ENCODE measurements at places on chromosomes 1 and 21.

- no peak for DNase-seq
Observed at GRCh38 chr1:5974631-5975030, 17.6 kb downstream of the NPHP4 start.

DNA sequence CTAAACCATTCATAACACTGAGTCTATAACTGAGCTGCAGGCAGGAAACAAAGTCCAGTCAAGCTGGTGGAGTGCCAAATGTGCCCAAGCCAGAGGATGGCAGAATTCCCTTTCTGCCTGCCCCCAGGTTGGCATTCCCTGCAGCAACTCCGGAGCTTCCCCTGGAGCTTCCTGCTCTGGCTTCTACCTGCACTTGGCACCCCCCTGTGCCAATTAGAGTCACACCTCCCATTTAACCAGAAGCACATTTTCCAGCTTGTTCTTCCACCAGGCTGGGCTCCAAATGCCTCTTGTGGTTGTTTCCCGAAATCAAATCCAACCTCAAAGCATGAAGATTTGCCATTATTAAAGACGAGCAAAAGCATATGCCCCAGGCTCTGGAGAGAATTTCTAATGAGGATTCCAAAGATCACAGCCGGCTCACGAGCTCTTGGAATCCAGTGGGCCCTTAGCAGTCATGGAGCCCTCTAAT lies 294.5 kb downstream of the RRAGC start:
- DNase-seq, result no peak

DNA sequence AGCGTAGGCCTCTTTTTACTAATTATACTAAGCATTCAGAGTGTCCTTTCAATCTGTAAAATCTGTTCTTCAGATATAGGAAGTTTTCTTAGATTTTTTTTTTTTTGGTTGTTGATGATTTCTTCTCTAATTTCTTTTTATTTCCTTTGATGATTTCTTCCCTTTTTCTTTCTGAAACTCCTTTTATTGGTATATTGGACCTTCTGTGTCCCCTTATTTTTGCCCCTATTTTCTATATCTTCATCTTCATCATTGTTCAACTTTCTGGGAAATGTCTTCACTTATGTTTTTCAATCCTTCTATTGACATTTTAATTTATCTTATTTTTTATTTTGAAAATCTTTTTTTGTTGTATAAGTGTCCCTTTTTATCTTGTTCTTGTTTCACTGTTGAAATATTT lies 17.2 kb upstream of the SYT14 start:
- no peak for DNase-seq

GRCh38 chr1:55249646-55250398 lies 34.7 kb upstream of the USP24 start:
- no peak for DNase-seq

GRCh38 chr1:224809613-224810012 lies 119.9 kb upstream of the DNAH14 start:
- DNase-seq, result no peak

DNA sequence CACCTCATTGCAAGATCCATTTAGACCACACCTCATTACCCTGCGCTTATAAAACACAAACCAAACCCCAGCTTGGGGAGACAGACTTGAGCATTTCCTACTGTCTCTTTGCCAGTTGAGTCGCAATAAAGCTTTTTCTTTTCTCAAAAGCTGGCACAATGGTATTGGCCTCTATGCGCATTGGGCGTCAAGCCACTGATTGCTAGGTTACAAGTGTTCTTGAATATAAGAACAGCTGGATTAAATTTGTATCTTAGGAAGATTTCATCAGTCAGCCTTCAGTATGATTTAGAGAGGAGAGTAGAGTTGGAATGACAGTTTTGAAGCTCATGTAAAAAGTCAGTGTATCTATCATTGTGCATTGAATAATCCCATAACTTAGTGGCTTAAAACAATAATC lies 84.9 kb upstream of the RAB4A start:
- no peak for DNase-seq

- no peak for DNase-seq
Observed at GRCh38 chr1:231124746-231125145, 37.1 kb upstream of the TRIM67 start.

DNA sequence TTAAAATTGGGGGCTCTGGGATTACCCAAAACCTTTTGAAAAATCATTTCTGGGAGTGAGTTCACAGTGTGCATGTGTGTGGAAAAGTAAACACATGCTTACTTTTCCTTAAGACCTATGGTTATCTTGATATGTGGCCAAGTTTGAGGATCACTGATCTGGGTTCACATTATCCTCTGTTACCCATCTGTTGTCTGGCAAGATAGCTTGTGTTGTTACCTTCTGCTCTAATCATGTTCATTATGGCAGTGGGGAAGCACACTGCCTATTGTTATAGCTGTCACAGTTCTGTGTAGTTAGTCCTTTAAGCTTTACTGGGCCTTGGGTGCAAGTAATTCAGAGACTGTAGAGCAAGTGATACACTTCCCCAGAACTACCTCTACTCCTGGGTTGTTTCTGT lies 5.0 kb downstream of the CTBS start:
- DNase-seq, result no peak

DNA sequence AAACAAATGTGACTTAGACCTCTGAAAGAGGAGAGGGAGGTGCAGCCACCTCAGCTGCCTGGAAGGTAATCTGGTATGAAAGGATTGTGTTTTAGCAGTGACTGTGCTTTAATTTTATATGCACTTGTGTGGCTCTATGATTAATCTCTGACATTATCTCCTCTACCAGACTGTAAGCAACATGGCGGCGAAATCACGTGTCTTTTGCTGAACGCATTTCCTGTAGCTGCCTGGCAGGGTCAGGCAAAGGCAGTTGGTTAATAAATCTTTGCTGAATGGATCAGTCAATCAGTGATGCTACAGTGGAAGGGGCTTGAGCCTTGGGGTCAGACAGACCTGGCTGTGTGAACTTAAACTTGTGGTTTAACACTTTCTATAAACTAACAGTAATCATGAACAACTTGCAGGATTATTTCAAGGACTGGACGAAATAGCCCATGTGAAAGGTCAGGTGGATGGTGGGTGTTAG lies 96.9 kb downstream of the ADSS2 start:
- DNase-seq, result no peak

DNA sequence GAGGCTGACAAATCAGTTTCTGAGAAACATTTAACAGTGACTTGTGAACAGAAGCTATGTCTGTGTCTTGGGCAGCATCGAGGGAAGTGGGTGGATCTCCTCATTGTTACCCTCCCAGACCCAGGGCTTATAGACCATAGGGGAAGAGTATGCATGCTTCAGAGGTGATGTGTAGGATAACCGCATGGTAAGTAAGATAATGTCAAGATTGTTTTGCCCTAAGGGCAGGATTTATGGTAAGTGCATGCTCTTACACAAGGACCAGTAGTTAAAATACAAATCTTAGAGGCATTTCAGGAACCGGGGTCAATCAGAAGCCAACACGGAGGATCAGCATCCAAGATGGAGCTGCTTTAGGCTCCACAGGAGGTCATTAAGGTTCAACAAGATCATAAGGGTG lies 7.7 kb upstream of the PRMT2 start:
- no peak for DNase-seq

GRCh38 chr1:84797603-84798002 lies 95.4 kb downstream of the LPAR3 start:
- no peak for DNase-seq

- DNase-seq, result no peak
Observed at GRCh38 chr1:117642963-117643362, 37.1 kb downstream of the TENT5C start.

GRCh38 chr1:107132195-107132594 lies 8.6 kb upstream of the NTNG1 start:
- DNase-seq, result no peak

DNA sequence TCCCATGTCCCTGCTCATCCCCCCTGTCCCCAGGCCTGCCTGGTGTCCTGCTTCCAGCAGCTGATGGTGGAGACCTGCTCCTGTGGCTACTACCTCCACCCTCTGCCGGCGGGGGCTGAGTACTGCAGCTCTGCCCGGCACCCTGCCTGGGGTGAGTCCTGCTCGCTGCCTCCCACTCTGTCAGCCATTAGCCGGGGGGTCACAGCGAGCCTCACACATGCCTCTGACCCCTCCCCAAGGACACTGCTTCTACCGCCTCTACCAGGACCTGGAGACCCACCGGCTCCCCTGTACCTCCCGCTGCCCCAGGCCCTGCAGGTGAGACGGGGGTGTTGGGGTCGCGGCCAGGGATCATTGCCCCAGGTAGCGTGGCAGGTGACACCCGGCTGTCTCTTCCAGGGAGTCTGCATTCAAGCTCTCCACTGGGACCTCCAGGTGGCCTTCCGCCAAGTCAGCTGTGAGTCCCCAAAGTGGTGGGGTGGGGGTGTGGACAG lies 10.0 kb downstream of the SCNN1D start:
- DNase-seq, result peak; percentile 72

DNA sequence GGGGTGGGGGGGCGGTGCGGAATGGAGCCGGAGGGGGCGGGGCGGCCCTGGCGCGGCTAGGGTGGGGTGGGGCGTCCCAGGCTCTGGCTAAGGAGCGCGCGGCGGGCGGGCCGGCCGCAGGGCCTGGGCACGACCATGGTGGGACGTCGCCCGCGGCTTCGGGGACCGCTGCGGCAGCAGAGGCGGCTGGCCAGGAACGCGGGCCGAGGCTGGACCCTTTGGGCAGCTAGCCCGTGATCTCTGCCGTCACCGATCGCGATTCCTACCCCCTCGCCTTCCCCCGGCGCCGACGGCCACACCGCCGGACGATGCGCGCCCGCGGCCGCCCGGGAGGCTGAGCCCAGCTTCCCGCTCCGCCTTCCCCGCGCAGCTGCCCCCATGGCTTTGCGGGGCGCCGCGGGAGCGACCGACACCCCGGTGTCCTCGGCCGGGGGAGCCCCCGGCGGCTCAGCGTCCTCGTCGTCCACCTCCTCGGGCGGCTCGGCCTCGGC lies at the start of gene MAP3K21:
MAP3K21 (plus strand) TSS at position 74 of the 491 bp plus-strand sequence; CDS start at position 379, 305 bp downstream.
- peak; percentile 11 for DNase-seq

- DNase-seq, result no peak
Observed at GRCh38 chr1:42838482-42839190, 7.8 kb upstream of the ZNF691 start.

DNA sequence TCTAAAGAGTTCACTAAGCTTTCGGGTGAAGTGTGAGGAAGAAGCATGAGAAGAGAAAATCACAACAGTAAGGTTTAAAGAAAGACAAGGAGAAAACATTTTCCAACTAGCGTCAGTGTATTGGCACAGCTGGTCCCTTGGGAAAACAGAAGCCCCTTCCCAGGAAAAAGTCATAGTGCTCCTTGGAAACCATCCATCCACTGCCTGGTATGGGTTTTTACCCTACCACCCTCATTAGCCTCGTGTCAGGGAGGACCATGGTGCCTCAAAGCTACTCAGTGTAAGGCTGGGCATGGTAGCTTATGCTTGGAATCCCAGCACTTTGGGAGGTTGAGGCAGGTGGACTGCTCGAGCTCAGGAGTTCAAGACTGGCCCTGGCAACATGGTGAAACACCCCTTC lies 12.7 kb downstream of the AADACL4 start:
- no peak for DNase-seq

DNA sequence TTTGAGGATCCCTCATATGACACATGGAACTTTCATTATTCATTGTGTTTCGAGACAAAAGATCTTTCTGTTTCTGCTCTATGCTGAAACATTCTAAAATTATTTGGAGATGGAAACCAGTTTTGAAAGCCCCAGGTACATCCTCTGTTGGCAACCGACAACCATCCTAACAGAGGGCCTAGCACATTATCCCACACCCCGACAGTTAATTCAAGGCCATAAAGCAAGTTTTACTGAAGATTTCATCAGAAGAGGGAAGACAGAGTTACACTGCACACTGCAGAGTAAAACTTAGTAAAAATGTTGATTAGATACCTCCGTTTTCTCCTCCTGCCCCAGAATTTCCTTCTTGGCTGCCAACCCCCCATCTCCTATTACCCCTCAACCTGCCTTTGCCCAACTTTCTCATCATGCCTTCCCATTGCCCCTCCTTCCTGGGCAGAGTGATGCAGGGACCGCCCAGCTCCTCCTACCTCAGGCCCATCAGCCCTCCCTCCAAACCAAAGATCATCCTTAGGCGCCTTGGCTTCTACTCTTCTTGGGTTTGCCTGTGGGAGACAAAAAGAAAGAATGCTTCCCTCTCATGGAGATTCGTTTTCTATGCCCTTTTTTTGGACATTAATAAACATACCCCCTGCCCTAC lies 52.9 kb upstream of the CITED4 start:
- no peak for DNase-seq

DNA sequence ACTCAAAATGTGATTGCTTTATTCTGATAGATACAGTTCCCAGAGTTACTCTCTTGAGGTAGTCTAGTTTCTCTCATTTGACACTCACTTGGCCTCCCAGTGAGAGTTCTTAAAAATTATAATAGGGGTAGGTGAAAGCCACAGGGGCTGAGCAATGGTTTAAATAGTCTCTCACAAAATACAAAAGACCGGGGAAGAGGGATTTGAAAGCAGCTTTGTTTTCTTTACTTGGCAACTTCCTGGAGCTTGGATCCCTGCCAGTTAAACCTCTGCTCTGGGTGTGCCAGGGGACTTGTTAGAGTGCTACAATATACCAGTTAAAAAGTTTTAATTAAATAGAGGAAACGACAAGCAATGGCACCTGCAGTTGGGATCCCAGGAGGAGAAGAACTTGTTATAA lies 31.7 kb downstream of the OR13G1 start:
- DNase-seq, result no peak

DNA sequence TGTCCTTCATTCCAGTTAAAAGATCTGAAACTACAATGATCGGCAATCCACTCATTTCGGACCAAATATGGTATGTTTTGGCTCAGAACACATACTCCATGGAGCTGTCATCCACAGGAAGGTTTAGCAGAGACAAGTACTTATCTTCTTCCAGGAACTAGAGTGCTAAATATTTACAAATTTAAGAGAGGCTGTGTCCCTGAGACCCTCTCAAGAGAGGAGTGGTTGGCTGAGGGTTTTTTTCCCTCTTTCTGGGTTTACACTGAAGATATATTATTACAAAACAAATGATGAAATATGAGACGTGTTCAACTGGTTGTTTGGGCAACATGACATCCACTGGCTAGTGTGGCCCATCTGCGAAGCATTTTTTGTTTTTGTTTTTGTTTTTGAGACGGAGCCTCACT lies 25.9 kb upstream of the NID1 start:
- DNase-seq, result no peak

DNA sequence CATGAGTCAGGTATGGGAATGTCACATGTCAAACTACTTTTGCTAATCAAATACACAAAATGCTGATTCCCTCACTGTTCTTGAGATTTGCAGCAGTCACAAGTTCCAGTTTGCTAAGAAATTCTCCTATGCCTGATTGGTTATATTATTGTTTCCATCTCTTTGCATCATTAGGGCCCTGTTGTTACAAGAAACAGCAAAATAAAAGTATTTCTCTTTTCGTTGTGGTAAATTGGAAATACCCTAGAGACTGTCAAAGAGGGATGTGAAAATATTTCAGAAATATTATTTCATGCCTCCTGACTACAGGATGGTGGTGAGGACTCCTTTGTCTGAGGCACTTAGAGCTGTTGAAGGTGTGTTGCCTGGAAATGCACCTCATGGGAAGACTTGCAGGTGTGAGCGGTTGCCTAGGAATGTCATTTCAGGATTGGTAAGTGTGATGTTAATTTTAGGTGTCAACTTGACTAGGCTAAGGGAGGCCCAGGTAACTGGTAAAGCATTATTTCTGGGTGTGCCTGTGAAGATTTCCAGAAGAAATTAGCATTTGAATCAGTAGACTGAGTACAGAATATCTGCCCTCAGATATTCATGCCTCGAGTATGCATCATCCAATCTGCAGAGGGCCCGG lies 117.4 kb downstream of the ROR1 start:
- DNase-seq, result no peak

- DNase-seq, result peak; percentile 50
Observed at GRCh38 chr1:145997016-145997717, 788 bp upstream of the TXNIP start.
